ENCODE measurements at places on chromosomes 3 and 15.

DNA sequence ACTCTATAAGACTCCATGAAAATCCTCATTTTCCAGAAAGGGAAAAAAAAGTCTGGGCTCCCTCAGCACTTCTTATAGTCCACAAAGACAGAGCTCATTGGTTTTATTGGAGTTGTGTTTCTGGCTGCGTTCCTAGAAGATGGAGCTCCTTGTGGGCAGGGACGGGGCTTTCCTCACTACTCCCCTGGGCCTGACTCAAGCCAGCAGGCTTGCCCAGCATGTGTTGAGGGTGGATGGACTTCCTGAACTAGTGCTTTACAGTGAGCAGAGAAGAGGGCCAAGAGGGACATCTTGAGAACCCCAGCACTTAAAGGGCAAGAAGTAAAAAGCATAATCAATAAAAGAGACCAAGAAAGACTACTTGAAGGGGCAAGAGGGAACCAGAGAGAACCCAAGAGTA lies 43.2 kb upstream of the EPHB1 start:
- DNase-seq: no peak

DNA sequence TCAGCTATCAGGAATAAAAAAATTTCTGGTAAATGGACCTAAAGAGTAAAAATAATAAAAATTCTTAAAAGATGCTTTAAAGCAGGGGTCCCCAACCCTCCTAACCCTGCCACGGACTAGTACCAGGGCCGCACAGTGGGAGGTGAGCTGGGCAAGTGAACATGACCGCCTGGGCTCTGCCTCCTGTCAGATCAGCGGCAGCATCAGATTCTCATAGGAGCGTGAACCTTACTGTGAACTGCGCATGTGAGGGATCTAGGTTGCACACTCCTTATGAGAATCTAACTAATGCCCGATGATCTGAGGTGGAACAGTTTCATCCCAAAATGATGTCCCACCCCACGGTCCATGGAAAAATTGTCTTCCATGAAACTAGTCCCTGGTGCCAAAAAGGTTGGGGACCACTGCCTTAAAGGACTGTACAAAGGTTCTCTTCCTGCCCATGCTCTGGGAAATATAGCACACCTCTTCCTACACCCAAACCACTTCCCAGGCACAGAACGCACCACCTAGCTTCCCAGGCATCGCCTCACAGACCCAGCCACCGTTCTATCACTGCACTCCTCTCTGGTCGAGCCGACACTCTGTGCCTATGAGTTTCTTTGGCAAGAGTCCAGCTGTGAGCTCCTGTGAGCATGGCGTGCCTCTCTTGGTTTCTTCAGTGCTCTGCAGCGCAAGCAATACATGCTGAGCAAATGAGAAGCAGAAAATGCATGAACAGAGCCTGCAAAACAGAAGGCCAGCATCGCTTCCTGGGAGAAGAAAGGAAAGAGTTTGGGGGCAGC lies 104.9 kb downstream of the OCA2 start:
- no peak for DNase-seq

- DNase-seq: no peak
Measured at GRCh38 chr3:49469037-49469935, 781 bp upstream of the DAG1 start.

- DNase-seq: no peak
Measured at GRCh38 chr3:312160-312733, 115.7 kb downstream of the CHL1 start.

DNA sequence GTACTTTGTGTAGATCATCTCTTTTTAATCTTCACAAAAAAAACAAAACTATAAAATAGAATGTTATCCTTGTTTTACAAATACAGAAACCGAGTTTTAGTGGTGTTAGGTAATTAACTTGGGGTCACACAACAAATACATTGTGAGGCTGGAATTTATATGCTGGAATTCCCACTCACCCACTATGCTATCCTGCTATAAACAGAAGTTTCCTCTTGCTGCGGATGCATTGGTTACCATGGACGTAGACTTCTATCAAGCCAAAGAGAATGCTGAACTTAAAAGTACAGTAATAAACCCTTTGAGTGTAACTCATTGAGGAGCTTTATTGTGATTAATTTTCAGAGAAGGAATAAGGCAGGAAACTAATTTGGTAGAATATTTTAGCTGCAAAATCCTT lies 9.2 kb downstream of the SNAP23 start:
- no peak for DNase-seq

GRCh38 chr15:52236013-52236412 lies 44.8 kb upstream of the GNB5 start:
- no peak for DNase-seq

DNA sequence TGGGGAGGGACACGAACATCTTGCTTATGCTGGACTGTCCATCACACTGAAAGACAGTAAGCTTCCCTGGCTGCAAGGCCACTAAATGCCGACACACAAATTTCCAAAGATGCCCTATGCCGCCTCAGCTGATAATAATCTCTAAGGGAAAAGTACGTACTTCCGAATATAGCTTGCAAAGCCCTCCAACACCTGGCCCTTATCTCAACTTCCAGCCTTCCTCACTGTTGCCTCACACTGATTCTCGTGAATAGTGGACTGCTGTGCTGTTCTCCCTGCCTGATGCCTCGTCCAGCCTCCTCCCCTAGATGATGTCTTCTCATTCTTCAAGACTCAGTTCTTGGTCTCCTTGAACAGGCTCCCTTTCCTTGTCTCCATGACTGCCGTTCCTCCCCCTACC lies 72.3 kb downstream of the CD47 start:
- no peak for DNase-seq

- DNase-seq: no peak
Measured at GRCh38 chr3:161042023-161042501, 63.1 kb downstream of the B3GALNT1 start.

- DNase-seq: no peak
Measured at GRCh38 chr3:147343926-147344325, 62.4 kb downstream of the ZIC4 start.

DNA sequence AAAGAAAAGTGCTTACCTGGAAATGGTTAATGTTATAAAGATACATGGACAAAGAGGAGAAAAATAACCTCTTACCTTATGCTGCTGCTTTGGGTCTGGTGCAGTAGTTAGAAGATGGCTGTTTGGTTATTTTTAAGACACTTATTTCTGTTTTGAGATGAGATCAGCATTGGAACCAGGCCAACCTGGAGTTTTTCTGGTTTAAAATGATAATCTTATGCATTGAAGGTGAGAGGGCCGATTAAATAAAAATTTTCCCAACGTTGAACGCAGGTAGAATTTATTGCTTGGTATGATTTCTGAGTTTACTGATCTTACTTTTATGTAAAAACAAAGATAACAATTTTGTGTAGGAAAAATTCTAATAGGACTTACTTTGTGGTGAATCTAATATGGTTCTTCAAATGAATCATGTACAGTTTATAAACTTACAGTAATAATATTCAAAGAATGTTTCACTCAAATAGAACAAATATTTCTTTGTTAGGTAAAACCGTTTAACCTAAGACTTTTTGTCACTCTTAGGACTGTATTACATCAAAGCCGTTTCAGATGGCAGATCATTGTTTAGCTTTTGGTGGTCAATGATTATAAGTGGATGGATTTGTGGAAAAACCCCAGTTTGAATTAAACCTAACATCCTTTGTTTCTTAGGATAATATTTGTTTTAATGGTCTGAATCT lies 14.9 kb downstream of the UBE2E2 start:
- no peak for DNase-seq

GRCh38 chr3:64319391-64319790 lies 94.1 kb upstream of the PRICKLE2 start:
- DNase-seq: no peak

- DNase-seq: no peak
Measured at GRCh38 chr3:14199641-14200040, 21.0 kb downstream of the LSM3 start.

GRCh38 chr15:100940767-100941379 lies 21.7 kb downstream of the LRRK1 start:
- DNase-seq: no peak

DNA sequence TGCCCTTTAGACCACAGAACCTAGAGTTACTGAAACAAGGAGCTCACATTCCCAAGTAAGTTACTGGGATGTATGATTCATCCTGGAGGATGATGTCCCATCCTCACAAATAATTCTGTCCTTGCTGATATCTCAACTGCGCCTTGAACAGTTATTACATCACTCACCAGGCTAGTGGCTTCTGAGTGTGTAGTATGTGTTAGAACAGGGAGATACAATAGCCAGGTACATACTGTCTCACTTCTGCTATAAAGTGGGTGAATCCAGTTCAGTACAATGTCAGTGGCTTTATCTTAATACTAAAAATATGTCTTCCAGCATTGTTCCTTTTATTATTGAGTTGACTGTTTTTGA lies 483.2 kb upstream of the FRG2C start:
- no peak for DNase-seq

- DNase-seq: no peak
Measured at GRCh38 chr3:108406063-108406660, 104.2 kb downstream of the MYH15 start.

- no peak for DNase-seq
Measured at GRCh38 chr3:74009961-74010844, 385.5 kb upstream of the PDZRN3 start.

GRCh38 chr3:64340641-64341101 lies 115.4 kb upstream of the PRICKLE2 start:
- DNase-seq: no peak

DNA sequence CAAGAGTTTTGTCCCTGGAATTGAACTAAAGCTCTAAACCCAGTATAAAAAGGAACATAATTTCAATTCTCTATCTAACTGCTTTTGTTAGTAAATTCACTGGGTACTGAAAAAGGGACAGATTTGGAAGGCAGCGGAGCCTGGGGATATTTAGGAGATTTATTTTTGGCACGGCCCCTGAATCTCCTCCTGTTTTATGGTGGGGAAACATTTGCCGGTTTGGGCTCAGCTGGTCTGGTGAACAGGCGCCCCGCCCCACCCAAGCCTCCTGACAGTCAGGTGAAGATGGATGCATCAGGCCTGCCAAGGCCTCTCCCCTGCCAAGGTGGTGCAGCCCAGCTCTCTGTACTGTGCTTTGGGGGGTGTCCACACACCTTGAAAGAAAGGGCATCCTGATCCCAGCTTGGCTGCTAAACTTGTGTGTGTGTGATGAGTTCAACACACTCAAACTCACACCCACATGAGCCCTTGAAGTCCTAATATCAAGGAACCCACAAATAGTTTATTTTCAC lies 46.3 kb downstream of the EBLN2 start:
- DNase-seq: no peak

- no peak for DNase-seq
Measured at GRCh38 chr15:80523746-80524145, 119.6 kb downstream of the ARNT2 start.

GRCh38 chr15:68566377-68566954 lies 12.3 kb upstream of the CORO2B start:
- DNase-seq: no peak

GRCh38 chr3:8640223-8640622 lies 4.4 kb downstream of the SSUH2 start:
- no peak for DNase-seq
